ENCODE measurements at places on chromosomes 2 and 18.

DNA sequence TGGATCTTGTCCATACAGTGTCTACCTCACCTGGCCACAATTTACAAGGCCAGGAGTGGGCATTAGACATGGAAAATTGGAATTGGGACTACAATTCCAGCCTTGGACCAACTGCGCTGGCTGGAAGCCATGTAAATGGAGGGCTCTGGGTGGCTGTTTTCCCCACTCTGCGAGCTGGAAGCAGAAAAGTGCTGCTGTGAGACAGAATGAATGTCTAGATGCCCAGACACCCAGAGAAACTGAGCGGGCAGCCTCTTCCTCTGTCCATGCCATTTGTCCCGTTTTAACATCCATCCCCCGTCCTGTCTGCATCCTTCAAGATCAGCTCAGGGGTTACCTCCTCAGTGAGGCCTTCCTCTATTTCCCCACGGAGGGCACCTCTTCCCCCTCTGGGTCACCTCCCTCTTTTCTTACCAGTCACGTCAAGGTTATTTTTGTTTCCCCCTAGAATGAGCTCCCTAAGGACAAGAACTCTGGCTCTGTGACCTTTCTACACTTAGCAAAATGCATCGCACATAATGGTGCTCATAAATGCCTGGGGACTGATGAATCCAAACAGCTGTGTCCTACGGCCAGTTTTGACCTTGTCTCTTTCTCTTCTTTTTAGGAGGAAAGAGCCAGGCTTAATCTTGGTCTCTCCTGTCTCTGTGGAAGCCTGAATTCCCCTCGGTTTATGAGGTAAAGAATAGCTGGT lies 41.2 kb downstream of the MCFD2 start:
- DNase-seq, result no peak

DNA sequence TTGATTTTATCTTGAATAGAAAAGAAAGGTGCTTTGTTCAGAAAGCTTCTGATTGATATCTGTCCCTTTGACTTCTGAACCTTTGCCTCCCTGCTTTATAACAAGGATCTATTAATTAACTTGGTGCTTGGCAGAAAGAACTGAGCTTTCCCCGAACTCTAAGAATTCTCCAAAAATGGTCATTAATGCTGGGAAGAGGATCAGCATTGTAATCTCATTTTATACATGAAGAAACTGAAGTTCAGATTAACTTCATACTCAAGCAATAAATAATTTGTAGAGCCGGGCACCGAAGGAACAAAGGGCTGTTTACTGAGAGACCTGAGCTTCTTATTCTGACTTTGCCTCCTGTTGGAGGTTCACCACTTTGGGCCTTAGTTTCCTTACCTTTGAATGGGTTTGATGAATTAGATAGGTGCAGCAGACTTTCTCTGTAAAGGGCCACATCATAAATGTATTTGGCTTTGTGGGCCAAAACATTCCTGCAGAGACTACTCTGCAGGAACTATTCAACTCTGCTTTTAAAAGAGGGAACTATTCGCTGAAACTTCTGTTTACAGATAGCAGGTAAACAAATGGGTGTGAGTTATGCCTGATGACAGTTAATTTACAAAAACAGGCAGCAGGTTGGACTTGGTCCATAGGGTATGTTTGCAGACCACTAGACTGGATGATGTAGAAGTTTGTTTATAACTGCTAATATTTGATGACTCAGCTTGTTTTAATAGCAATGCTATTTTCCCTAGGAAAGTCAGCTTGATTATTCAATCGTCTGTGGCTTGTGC lies 272.9 kb downstream of the TGIF1 start:
- DNase-seq, result no peak

DNA sequence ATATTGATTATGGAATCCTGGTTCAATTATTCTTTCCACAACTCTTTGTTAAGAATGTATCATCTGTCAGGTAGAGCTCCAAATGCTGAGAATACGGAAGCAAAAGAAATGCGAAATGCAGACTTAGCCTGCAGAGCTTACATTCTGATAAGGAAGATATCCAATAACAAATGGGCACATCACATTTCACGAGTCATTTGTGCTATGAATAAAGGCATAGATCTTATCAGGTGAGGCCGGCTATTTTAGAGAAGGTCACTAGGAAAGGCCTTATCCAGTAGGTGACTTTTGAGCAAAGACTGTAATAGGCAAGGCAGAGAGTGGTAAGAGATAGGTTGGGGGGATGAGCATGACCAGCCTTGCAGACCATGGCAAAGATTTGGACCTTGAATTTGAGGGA lies 174.3 kb upstream of the SERPINE2 start:
- DNase-seq, result no peak

DNA sequence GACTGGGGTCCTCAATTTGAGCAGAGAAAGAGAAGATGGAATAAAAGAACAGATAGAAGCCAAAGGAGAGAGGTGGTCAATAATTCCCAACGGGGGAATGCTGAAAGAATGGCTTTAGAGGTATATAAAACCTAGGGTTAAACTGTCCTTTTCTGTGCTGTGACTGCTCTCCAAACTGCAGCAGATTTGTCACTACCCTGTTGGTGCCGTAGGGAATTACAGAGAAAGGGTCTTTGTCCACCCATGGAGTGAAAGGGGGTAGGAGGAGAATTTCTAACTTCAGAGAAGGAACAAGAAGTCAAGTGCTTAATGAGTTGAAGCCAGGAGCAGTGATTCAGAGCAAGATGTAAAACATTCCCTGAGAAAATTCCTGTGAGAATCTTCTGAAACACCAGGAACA lies 486.5 kb downstream of the NUP35 start:
- DNase-seq, result peak; percentile 36

GRCh38 chr2:12106440-12107080 lies 360.1 kb downstream of the LPIN1 start:
- no peak for DNase-seq

All from neural progenitor cell (in vitro differentiated cells).